ENCODE measurements at places on chromosomes 1 and 21.

GRCh38 chr1:236524895-236525184 is 1.1 kb downstream of the LGALS8 start:
- no peak for DNase-seq

DNA sequence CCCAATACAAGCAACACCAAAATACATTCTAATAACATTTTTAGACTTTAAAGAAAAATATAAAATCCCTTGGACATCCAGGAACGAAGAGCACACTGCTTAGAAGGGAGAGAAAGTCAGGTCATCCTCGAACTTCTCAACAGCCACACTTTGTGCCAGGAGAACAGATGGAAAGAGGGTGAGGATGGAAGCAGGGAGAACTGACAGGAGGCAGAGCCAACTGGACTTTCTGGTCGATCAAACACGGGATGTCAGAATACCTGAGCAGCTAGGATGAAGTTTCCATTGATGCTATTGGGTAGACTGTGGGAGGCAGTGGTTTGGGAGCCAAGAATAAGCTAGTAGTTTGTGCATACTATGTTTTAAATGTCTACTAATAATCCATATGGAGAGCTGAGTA is 111.4 kb downstream of the TOMM20 start:
- DNase-seq, result no peak

DNA sequence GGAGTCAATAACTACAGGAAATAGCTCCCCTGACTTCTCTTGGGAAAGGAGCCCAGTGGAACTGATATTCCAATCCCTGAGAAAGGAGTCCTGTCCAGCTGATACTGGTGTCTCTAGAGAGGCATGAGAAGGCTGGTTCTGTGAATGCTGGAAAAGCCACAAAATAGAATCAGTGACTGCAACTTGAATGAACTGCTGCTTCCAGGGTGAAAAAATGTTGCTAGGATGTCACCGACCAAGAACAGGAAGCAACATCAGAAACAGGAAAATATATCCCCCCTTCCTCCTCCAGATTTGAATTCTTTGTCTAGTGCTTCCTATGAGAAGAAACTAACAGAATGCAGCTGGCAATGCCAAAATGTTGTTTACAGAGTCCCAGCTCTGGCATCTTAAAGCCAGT is 269.3 kb upstream of the LYPLAL1 start:
- no peak for DNase-seq

GRCh38 chr1:1402072-1402900 is 3.2 kb upstream of the CCNL2 start:
- DNase-seq, result peak; percentile 53

DNA sequence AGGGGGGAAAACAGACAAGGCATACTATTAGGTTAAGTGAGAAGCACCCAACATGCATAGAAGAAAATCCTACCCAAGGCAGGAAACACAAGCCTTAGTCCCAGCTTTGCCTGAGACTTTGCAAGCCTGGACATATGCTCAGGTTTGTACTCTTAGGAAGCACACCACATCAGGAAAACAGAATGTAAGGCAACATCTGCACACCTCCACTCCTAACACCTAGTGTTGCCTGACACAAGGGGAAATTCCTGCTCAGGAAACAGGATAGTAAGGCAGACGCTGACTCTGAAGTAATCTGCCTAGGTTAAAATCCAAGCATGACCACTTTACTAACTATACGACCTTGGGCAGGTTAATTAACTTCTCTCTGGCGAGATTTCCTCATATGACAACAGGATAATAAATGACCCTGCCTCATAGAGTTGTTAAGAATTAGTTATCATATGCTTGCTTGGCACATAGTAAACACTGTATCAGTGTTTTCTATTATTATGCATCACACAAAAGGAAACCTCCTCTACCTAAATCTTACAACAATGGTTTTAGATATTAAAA is 119.8 kb downstream of the ZZZ3 start:
- DNase-seq, result no peak

DNA sequence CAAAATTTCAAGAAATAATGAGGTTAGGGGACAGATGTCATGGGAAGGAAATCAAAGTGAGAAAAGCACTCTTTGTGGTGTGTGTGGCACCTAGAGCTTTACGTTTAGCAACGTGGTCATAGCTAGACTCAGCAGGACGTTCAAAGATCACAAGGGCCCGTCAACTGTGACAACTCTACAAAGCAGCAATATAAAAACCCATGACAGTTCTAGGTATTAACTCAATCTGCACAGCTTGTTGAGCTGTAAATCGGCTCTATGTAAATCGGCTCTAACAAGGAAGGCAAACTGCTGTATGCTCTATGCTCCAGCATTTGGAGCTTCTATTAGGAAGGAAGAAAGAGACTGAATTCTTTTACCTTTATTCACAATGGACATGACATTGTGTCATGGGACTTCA is 64.8 kb downstream of the TP53BP2 start:
- DNase-seq, result no peak

GRCh38 chr1:52631759-52632331 is 1.1 kb upstream of the SHISAL2A start:
- no peak for DNase-seq

DNA sequence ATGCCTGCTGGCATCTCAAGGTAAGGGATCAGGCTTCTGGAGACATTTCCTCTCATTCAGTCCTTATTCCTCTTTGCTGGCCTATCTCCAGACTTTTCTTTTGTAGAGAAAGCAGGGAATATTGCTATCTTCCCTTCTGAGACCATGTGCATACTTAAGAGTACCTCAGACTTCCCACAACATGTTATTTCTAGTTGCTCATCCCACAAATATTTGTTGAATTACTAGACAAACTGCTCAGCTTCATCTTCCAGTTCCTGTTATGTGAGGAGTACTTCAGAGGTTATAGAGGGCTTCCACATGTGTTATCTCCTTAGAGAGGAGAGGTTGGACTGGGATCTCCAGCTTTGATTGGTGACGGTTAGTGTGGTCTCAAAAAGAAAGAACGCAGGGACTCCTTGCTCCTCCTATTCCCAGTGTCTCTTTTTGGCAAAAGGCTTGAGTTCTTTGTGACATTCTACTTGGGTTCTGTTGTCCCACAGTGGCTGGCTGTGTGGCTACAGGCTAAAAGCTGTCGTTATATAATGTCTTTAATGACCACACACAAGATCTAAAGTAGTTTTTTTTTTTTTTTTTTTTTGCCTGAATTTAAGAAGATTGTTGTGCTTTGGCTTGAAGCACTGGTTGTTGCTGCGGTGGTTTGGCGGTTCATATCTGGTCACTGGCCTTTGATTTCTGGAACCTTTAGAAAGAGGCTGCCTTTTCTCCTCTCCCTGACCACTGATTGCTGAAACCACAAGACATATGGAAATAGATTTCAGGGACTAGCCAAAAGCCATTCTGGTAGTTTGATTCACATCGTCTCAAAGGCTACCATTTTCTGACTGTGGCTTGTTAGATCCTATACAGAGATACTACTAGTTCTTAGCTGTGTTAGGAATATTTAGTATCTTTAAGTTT is 78.7 kb downstream of the FGGY start:
- DNase-seq, result no peak

DNA sequence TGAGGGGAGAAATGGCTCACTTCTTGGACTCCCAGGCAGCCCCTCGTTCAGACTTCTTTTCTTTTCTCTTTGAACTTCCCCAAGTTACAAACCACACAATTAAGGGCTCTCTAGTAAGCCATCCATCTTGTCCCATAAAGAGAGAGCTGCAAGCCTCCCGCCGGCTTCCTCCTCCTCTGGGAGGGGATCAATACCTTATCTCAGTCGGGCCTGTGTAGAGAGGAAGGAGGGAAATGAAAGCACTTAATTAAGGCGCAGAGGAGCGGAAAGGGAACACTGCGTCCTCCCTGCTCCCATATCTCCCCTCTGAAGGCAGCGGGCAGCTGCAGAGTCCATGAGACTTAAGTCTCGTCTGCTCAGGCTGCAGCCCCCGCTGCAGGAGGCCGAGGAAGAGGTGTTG is 112.6 kb upstream of the CSF3R start:
- no peak for DNase-seq

GRCh38 chr21:15009837-15010363 is 54.9 kb downstream of the NRIP1 start:
- DNase-seq, result no peak

DNA sequence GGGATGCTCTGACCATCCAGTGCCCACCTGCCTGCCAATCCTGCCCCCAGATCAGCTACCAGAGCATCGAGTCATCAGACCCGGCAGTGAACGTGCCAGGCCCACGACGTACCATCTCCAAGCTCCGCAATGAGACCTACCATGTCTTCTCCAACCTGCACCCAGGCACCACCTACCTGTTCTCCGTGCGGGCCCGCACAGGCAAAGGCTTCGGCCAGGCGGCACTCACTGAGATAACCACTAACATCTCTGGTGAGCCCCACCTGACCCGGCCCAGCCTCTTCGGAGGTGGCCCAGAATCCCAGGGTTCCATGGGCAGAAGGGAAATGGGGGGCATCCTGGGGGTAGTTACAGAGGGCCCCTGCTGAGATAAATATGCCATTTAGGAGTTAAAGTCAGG is 43.1 kb downstream of the PTPRU start:
- no peak for DNase-seq

DNA sequence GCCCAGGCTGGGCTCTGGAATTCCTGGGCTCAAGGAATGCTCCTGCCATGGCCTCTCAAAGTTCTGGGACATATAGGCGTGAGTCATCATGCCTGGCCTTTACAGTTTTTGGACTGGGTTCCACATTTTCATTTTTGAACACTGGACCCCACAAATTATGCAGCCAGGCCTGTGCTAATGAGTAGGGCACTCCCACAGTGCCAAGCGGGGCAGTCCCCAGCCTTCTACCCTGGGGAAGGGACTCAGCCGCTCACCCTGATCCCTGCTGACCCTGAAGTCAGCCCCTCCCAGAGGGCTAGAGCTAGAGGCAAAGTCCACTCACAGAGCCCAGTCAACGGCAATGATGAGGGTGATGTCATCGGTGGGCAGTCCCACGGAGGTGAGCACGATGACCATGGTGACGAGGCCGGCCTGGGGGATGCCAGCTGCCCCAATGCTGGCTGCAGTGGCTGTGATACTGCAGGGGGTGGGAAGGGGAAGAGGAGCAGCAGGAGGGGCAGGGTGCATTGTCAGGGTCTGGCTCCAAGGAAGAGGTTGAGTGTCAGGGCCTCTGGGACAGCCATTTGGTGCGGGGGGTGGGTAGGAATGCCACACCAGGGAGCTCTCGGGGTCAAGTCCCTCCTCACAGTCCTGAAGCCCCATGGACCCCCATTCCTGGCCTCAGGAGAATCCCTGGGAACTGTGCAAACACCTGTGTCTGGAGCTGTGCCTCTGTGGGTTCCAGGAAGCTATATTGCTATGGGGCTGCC is 27.6 kb downstream of the PODN start:
- DNase-seq, result no peak

- DNase-seq, result no peak
These were observed 139.8 kb downstream of the NCAM2 start for GRCh38 chr21:21137986-21138385.

- no peak for DNase-seq
These were observed 83.6 kb downstream of the UBE2U start for GRCh38 chr1:64287071-64287470.

DNA sequence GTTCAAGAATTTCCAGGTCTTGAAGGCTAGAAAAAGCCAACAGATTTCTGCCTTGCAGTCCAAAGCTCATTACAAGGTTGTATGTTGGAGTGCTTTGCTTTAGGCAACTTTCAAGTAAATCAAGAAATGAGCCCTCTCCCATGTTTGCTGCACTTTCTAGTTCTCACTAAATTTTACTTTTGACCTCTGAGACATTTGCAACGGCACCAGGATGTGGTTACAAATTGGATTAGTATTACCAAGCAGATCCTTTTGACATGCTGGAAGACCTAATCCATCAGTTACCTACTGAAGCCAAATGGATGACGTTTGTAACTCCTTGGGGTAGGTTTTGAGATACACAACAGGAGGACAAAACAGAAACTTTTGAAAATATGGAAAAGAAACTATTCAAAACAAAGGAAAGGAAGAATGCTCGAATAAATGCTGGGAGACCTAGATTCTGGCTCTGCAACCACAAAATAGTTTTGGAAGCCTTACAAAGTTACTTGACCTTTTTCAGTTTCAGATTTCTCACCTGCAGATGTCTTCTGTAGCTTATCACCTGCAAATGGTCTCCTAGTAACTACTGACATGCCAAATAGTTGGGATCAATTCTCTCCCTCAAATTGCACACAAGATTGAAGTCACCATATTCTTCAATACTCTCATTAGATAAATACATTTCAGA is 251.7 kb upstream of the ADGRL2 start:
- DNase-seq, result no peak
